ENCODE measurements at places on chromosomes 5 and 9.

DNA sequence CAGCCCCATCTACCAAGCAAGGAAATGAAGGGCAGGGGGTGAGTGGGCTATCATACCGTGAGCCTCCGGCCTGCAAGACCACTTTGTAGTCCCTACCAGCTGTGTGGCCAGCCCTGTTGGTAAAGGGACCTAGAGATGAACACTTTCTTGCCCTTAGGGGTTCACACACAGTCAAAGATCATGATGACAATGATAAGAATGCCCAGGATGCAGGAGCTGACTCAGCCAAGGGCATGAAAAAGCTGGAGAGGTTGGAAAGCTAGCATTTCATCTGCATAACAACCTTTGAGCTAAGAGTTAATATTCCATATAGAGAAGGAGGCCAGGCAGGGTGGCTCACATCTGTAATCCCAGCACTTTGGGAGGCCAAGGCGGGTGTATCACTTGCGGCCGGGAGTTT, 19.2 kb upstream of the FGFR4 start:
- DNase-seq = no peak

GRCh38 chr5:169805937-169806700, 169.0 kb downstream of the DOCK2 start:
- DNase-seq = no peak

DNA sequence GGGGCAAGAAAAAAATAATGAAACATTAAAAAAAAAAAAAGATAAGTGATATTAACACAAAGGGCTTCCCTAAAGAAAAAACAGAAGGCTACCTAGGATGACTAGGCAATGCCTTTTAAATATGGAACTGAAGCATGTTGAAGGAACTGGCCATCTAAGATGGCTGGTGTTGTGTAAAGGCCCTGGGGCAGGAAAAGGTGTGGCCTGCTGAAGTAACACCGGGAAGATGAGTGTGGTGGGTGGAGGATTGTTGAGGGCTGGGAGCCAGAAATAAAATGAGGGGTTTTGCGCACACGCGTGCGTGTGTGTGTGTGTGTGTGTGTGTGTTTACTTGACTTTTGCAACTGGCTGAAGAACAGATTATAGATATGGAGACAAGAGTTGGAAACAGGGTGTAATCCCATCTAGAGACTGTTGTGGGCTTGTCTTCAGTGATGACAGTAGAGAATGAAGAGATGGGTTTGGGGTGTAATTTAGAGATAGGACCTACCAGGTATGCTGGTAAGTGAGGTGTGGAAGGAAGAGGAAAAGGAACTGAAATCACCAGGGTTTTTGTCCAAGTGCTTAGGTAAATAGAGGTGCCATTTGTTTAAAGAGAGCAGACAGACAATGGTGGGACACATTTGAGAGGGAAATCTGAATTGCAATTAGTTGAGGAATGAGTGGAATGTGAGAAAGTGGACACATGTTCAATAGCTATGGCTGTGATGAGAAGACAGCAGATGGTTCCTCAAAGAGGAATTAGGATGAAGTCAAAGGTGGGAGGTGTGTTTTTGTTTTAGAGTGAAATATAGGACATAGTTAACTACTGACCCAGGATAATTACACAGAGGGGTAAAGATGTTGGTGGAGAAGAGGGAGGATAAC, 33.9 kb downstream of the RAD23B start:
- no peak for DNase-seq

- no peak for DNase-seq
Observed at GRCh38 chr9:86308687-86309086, 26.3 kb upstream of the ISCA1 start.

GRCh38 chr5:121503111-121503840, 348.4 kb upstream of the FTMT start:
- no peak for DNase-seq

GRCh38 chr9:37555786-37556185, 20.4 kb downstream of the FBXO10 start:
- DNase-seq = no peak

DNA sequence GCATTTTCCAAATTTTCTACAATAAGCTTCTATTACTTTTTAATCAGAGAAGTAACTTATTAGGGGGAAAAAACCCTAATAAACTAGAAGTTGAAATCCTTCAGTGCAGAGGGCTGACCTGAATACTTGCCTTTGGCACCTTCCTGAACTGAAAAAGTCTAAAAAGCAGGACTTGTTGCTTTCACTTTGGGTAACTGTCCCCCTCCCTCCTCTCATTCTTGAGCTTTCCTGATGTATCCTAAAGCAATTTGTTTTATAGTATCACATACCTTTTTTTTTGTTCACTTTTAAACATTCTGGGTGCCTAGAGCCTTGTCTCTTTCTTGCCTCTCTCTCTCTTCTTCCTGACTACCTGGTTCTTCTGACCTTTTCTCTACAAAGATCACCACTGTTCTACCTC, 64.0 kb upstream of the ERBIN start:
- DNase-seq = no peak

GRCh38 chr5:132002757-132003156, 8.7 kb downstream of the ACSL6 start:
- no peak for DNase-seq

GRCh38 chr9:87276327-87276841, 221.3 kb upstream of the DAPK1 start:
- DNase-seq = no peak

GRCh38 chr9:121807823-121808278, 156.4 kb downstream of the DAB2IP start:
- DNase-seq = no peak

DNA sequence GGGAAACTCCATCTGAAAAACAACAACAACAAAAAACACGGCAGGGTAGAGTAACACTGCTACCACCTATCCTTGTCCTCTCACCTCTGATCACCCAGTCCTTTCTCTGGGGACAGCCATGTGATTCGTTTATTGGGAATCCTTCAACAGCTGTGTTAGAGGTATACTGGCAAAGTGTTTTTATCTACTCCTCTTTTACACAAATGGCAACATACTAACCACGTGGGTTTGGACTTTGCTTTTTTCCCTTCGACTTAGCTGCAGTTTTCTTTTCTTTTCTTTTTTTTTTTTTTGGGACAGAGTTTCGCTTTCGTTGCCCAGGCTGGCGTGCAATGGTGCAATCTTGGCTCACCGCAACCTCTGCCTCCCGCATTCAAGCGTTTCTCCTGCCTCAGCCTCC, 11.2 kb upstream of the SET start:
- no peak for DNase-seq

GRCh38 chr9:69324549-69325401, at the start of gene ENTREP1:
ENTREP1 (plus strand) TSS chr9:69325215; CDS start chr9:69325310, 95 bp downstream.
- DNase-seq = peak; percentile 28

DNA sequence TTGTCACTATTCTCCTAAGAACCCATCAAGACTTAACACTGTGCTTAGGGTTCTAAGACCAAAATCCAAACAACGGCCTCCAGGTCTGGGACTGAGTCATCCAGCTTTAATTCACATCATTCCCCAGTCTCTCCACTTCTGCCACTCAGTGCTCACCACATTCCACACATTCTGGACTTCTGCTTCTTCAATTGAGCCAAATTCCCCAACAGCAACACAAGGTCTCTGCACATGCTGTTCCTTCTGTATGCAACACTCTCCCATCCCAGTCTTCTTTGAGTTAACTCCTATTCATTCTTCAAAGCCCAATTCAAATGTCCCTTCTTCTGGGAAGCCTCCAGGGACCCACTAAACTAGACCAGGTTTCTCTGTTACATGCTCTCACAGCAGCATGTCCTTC, 97.8 kb downstream of the GPR21 start:
- DNase-seq = no peak

GRCh38 chr5:119406551-119407110, 45.7 kb upstream of the HSD17B4 start:
- no peak for DNase-seq

DNA sequence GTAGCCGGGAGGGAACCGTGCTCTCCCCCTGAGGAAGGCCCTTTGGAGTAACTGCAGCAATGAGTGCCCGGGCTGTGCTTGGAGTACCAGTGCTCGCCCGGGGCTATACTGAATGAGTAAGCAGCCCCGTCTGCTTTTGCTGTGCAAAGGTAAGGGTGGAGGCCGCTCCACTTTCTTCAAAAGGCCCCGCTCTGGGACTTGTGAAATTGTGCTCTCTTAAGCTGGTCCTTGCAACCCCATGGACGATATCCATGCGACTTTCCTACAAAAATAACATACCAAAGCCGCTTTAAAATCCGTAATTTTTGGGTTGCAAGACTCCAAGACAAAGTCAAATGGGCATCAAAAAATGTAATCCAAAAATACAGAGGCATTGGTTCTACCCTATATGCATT, 578 bp upstream of the TNFAIP8 start:
- DNase-seq = no peak

GRCh38 chr5:29085142-29085541, 2046.8 kb upstream of the CDH9 start:
- no peak for DNase-seq

GRCh38 chr5:78811866-78812265, 163.3 kb upstream of the LHFPL2 start:
- DNase-seq = no peak

DNA sequence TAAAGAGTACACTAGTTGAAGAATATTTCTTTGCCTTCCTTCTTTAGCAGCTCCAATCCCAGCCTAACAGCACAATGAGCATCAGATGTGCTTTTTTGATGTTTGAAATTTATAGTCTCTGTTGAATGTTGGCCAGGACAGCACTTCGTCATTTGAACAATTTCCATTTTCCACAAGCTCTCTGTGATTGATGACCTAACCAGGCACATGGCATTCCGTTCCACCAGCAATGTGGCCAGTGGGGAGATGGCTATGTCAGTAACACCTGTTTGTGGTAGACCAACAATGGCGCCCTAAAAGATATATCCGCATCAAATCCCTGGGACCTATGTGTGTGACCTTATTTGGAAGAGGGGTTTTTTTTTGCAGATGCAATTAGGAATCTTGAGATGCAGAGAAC, 66.8 kb downstream of the PALM2AKAP2 start:
- no peak for DNase-seq

DNA sequence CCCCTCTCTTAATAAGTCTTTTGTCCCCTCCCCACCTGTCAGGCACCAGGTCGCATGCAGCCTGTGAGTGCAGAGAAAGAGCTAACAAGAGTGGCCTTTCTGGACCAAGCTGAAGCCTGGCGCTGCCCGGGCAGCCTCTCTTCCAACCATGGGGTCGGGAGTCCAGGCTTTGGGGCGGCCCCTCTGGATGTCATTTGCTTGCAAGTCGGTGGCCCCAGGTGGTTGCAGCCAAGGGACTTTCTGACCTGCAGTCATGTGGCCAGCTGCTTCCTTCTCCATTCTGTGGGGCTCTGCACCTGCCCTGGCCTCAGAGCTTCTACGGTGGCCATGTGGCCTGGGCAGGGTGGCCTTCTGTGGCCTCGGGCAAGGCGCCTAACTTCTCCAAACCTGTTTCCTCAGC, 159.7 kb downstream of the DAB2IP start:
- DNase-seq = no peak

GRCh38 chr9:71680189-71680980, 87.9 kb downstream of the CEMIP2 start:
- no peak for DNase-seq

DNA sequence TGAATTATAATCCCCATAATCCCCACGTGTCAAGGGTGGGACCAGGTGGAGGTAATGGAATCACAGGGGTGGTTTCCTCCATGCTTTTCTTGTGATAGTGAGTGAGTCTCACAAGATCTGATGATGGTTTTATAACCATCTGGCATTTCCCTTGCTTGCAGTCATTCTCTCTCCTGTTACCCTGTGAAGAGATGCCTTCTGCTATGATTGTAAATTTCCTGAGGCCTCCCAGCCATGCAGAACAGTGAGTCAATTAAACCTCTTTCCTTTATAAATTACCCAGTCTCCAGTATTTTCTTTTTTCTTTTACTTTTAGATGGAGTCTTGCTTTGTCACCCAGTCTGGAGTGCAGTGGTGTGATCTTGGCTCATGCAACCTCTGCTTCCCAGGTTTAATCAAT, 182.7 kb upstream of the SEMA6A start:
- DNase-seq = no peak

- no peak for DNase-seq
Observed at GRCh38 chr9:134678206-134678605, 36.6 kb downstream of the COL5A1 start.

DNA sequence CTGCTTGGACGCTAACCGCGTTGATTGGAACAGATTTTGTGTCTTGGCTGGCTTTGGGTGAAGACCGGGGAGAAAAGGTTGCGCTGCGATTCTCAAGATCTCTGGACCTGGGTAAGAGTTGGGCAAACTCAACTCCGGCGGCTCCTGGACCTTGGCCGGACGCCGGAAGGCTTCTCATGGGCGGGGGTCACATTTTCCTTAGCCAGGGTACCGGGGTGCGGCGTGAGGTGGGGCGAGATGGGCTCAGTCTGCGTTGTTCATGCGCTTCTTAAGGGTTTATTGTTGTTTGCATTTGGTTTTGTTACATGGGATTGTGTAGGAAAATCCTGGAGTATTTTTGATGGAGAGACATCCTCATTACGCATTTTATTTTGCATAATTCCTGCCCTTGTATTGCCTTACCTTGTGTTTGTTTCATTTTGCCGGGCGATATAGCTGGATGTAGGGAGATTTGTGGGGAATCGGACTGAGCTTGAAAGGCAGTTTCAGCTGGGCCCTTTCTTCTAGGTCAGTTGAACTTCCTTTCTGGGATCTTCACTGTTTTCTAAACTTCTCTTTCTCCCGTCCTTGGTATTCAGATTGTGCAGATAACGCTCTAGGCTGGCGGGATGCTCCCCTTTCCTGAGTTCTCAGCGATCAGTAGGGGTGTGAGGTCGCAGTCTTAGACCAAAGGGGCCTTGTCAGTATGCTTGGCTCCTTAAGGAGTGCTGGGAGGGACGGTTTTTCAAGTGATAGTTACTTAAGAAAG, 524 bp downstream of the MEGF10 start:
- no peak for DNase-seq

DNA sequence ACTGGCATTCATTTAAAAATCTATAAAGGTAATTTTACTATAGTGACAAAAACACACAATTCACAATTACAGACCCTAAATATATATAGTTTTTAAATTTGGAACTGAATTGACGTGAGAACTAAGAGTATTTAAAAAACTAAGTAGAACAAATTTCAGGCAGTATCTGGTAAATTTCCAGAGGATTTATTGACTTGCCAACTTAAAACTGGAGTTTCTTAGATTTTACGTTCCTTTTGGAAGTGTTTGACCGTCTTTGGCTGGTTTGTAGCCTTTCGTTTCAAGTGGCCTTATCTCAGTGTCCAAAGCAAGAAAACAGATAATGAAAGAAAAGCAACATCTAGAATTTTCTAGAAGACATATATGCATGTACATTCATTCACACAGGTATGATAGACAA, 234.4 kb upstream of the VLDLR start:
- DNase-seq = no peak

DNA sequence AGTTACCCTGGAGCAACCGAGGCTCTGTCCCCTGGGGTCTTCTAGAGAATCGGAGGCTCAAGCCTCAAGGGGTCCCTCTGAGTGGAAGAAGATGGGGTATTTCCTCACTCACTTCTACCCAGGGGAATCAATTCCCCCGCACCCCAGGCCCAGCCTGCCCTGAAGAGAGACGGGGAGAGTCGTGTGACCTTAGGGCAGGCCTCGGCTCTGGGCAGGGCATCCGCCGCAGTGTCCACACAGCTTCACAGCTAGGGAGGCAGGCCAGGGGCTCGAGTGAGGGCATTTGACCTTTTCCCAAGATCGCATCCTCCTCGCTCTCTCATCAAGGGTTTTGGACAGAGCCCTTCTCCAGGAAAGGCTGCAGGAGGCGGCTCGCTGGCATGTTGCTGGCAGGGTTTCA, 57.9 kb upstream of the CNOT6 start:
- DNase-seq = no peak

GRCh38 chr9:124110307-124110915, 98.8 kb downstream of the LHX2 start:
- DNase-seq = peak; percentile 82

- DNase-seq = no peak
Observed at GRCh38 chr5:87120518-87121303, 147.0 kb upstream of the RASA1 start.

GRCh38 chr9:38331141-38331540, 61.4 kb upstream of the ALDH1B1 start:
- DNase-seq = no peak

Measured in neural crest cell (in vitro differentiated cells).